ENCODE measurements at places on chromosomes 2 and 18. TPM values are rescaled to one million over a fixed set of nuclear protein-coding genes. Genes with fewer than 3 reads are reported as not detected.

Gene TMEM185B
- total RNA-seq = 22.0 TPM

- DNase-seq = no peak
Measured at GRCh38 chr2:25794544-25795276, 83.6 kb downstream of the ASXL2 start.

GRCh38 chr18:27605107-27605834, 420.2 kb upstream of the CHST9 start:
- no peak for DNase-seq

GRCh38 chr2:233988581-233988980, 61.9 kb upstream of the SPP2 start:
- DNase-seq = no peak
